ENCODE measurements at places on chromosomes 1 and 21. TPM values are rescaled to one million over a fixed set of nuclear protein-coding genes. Genes with fewer than 3 reads are reported as not detected.

DNA sequence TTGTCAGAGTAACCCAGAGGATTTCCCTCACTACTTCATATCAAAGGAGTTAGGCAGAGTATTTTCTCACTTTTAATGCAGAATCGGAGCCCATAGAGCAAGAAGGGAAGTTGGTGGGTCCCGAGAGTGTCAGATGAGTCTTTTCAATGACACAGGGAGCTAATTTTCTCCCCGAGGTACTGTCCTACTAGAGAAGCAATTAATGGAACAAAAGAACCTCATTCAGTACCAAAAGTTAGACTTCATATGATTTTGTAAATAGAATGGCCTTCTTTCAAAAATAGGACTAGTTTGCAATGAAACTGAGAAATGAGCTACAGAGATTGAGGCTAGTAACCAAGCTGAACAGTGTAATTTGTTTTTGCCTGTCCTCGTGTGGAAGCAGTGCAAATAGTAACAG, 3.9 kb downstream of the NCAM2 start:
- DNase-seq, result no peak

- DNase-seq, result no peak
These were observed 37.2 kb upstream of the C1orf115 start for GRCh38 chr1:220652995-220653394.

DNA sequence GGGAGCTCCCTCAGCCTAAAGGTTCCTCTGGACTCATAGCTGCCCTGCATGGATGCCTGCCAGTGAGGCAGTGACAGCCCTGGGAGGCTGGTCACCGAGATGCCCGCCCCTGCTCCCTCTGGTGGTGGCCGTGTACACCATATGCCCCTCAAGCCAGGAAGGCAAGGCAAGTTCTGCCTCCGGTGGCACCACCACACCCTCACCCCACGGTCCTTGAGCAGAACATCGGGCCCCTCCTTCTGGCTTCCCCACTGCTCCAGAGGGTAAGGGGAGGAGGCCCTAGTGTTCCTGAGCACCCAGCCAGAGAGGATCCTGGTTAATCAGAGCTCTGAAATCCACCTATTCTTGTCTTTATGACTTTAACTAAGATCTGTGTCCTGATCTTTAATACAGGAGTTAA, 1.5 kb upstream of the S100A14 start:
- DNase-seq, result peak; percentile 66

GRCh38 chr21:33892853-33893252, 22.8 kb downstream of the ATP5PO start:
- peak; percentile 9 for DNase-seq

DNA sequence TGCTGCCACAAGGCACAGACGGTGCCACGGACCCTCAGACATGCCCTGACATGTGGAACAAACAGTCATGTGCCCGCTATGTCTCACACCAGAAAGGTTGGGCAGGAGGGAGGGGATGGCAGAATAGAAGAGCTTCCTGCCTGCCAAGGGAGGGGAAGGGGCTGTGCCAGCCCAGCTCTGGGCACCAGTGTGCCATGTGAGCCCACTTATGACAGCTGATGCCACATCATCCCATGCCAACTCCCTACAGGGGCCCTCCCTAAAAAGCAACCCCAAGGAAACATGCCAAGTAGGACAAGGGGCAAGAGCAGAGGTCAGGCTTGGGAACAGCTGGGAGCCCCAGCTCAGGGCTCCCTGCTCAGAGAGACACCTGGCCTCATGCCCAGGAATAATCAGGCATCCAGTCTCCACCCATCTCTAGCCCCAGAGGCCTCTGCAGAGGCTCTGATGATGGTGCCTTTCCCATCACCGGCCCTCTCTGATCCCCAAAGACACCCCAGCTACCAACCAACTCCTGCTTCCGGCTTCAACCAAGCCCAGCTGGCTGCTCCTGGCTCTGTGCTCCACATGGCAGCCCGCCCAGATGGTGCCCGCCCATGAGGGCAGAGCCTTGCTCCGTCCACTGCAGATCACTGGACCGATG, 10.3 kb downstream of the ADGRB2 start:
- no peak for DNase-seq

The S100A1 gene
- not detected for total RNA-seq

DNA sequence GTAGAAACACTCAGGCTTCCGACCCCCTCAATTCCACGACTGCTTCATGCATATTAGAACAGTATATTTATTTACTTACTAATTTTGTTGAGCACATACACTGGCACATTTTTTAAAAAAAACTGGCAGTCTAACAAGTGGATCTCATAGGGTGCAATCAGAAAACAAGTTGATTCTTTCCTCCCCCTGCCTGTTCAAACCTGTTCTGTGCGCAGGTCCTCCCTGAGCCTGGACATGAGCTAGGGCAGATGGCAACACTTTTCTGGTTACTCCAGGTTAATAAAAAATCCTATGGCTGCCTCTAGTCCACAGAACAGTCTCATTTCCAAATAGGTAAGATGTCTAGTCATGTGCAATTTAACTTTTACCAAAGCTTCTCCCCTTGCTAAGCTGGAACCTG, 18.6 kb downstream of the HSD11B1 start:
- no peak for DNase-seq

GRCh38 chr1:242240077-242240476, 241.2 kb upstream of the MAP1LC3C start:
- no peak for DNase-seq

DNA sequence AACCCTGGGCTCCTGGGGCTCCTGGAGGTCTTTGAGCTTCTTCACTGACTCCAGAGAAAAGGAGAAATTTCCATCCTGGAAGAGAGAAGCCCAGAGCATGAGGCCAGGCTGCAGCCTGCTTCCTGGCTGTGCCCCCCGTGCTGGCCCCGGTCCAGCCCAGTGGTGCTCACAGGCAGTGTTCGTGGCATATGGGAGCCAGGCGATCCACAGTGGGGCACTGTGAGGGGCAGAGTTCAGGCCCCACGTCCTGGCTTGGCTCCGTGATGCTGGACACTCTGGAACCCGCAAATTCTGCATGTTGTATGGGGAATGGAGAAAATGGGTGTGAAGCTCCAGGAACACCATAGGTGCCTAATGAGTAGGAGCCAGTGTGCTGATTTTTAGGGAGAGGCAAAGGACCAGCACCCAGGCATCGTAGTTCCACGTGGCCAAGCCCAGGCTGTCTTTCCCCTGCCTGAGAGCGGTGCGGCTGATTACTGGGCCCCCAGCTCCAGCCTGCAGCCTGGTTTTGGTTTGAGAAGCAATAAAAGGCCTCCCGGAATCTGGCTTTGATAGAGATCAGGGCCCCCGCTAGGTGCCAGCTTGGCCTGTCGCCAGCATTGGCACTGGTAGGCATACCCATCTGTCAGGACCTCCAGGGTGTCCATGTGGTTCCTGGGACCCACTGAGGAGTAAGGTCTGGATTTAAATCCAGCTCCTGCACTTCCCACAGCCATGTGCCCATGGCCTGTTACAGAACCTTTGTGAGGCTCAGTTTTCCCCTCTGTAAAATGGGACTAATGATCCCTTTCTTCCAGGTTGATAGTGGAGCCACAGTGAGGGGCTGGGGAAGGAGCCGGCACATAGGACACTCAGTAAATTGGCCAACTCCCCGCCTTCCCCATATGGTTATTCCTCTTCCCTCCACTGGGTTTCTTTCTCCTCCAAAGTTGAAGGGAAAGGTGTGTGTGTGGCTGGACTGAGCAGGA, 725 bp downstream of the GUCA2A start:
- DNase-seq, result no peak

DNA sequence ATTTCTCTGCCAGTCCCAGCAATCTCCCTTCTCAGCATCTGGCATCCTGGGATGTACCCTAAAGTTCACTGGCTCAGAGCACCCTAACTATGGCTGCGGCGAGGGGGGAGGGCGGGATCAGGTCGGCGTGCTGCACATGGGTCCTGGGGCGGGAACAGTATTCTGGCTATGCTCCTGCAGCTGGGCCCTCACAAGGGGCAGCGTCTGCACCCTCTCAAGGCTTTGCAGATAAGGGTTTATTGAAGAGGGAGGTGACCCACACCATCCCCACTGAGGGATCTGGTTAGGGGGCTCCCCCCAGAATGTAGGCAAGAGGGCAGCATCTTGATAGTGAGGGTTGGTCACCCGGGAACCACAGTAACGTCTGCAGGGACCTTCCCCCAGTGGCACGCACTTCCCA, 44.9 kb upstream of the PCBP3 start:
- no peak for DNase-seq

The HOOK1 gene
- total RNA-seq, result not detected

The CATSPERE gene
- 0.79 TPM for total RNA-seq

GRCh38 chr1:1144122-1144842, 28.4 kb upstream of the C1orf159 start:
- DNase-seq, result peak; percentile 85

The ZZZ3 gene
- 56.5 TPM for total RNA-seq

The LCE3D gene
- not detected for total RNA-seq

- DNase-seq, result no peak
These were observed 6.1 kb downstream of the C1orf159 start for GRCh38 chr1:1109743-1110142.

DNA sequence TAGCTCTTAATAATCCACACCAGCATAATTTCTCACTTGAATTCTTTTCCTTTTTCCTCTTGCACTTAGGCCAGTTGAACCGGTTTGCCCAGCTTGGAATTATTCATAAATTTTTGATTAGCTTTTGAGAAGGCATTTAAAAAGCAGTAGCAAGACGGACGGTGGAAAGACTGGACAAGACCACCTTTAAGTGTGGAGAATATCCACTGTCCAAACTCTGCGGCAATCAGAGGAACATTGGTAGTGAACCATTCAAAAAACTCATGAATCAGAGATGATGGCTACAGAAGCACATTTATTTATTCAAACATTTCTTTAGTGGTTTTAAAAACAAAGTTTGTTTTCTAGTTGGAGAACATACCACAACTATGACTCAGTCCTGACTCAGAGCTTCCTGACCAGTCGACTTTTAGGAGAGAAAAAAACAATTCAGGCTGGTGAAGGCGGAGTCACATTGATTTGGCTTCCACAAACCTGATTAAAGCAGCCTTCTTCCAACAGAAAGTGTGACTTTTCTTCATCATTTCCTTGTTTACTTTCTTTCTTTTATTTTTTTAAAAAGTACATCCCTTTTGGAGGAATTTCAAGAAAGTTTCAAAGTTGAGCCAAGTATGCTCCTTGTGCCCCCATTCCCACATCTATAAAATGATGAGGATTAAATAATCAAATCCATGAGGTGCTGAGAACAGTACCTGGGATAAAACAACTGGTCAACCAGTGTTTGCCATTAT, 128.8 kb downstream of the ADSS2 start:
- DNase-seq, result no peak

DNA sequence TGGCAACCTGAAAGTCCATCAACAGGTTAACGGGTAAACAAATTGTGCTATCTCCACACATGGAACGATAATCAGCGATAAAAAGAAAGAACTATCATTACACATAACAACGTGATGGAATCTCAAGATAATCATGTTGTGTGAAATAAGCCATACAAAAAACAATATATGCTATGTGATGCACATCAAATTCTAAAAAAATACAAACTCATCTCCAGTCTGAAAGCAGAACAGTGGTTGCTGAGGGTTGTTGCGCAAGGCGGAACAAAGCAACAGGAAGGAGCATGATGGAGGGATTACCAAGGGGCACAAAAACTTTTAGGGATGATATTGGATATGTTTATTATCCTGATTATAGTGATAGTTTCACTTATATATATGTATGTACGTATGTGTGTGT, 324.8 kb downstream of the VAV3 start:
- DNase-seq, result no peak

The PCP4 gene
- total RNA-seq, result not detected

- peak; percentile 82 for DNase-seq
These were observed 21.7 kb downstream of the INTS3 start for GRCh38 chr1:153749408-153750005.

GRCh38 chr1:42221952-42222606, 57.5 kb upstream of the GUCA2A start:
- no peak for DNase-seq

- no peak for DNase-seq
These were observed 4.5 kb downstream of the RAB7B start for GRCh38 chr1:205998457-205999241.

DNA sequence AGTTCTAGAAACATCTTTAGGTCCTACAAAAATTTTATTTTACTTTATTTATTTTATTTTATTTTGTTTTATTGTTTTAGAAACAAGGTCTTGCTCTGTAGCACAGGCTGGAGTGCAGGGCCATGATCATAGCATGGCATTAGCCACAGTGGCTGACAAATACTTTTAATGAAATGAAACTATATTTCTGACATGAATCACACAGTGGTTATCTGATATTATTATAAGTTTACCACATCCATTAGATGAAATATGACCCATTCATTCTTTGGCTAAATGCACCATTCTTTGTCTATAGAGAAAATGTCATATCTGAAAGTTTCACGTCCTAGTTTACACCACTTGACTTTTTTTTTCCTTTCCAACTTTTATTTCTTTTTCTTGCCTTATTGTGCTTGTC, 613.4 kb upstream of the ADAMTS5 start:
- no peak for DNase-seq

DNA sequence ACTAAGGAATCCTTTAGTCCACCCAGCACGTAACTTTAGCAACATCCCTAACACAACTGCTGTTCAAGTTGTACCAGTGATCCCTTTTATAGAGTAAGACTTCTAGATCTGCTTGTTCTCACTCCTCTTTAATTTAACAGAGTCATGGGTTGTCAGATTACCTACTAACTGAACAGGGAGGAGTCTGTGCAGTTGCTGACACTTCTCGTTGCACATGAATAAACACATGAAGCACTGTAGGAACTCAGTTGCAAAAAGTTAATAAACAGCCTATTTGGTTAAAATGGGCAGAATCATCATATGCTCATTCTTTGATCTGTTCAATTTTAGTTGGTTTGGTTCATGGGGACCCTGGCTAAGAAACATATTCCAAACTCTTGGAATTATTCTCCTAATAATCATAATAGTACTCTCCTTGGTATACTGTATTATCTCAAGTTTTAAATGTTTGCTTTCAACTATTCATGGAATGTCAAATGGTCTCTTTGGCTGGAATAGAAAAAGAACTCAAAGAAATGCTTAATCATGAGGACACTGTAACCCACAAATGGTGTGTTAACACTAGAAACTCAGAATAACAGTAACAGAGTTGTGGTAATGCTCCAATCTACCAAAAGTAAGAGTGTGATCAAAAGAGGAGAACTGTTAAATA, 15.6 kb downstream of the PLPPR5 start:
- DNase-seq, result no peak

DNA sequence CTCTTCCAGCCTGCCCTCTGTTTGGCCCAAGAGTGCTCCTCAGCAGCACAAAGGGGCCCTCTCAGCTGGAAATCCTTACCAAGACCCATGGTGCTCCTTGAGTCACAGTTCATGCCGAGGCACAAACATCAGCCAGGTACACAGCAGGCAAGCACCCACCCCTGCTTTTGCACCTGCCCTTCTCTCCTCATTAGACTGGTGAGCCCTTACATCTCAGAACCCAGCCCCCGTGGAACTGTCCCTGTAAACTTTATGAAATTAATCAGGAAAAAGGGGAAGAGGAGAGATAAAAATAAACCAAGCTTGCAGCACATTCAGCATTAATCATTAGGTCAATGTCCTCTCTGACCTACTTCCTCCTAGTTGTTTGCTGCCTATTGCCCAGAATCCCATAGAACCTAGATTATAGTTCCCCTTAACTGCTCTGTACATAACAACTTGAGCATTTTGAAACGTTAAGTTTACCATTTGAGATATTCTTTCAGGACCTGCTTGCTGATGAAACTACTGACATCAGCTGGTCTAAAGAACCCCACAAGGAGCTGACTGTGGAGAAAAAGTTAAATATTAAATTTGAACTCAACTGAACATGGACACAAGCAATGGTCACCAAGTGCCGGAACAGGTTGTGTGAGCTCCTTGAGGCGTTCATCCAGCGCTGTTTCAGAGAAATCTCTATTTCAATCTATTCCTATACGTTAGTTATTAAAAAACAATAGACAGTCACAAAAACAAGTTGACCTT, 738.4 kb downstream of the MATN1 start:
- DNase-seq, result no peak

The NBPF3 gene
- 1.0 TPM for total RNA-seq

- DNase-seq, result no peak
These were observed 48.1 kb upstream of the UBE2U start for GRCh38 chr1:64155278-64155677.

Data from OCI-LY7 (cell line).